Spinal cord (tissue), 10 donors: ENCODE measurements at places on chromosomes 5 and 9.

- no peak for DNase-seq
Measured at GRCh38 chr5:14265570-14265969, 122.4 kb downstream of the TRIO start.

DNA sequence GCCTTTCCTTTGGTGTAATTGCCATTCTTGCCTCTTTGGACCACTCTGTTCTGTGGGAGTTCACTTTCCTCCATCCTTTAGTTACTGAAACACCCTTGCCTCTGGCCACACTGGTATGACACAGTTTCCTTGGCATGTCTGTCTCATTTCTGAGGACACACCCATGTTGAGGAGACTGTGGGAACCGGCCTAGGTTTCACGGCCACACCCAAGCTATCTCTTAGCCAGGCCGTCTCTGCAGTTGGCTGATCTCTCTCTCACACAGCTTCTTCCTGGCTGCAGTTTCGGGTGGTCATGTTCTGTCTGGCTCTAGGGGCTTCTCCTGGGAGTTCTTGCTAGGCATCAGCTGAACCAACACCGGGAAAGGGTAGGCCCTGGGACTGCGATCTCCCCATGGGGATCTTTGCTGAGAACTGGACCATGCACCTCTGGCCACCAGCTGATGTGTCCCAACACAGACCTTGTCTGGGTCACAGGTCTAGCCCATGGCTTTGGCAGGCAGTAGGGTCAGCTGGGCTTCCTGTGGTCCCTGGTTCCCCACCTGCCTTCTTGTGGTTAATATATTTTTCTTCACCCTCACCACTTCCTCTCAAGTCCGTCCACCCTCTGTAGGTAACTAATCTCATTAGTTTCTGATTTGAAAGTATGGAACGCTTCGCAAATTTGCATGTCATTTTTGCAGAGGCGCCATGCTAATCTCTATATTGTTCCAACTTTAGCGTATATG, 24.9 kb downstream of the ARHGEF37 start:
- DNase-seq: no peak

DNA sequence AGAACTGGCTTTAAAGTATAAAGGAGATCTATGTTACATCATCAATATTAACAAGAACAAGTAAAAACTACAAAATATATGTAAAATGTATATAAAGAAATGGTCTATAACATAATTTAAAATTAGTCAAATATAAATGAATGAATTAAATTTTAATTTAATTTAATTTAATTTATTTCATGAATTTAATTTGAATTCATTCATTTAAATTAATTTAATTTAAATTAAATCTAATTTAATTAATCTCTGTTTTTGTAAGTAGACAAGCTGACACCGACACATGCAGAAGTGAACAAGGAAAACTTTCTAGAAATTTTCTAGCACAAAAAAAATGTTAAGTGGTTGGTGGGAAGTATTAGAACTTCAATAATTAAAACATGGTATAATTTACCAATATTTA, 10.8 kb upstream of the PRDM9 start:
- DNase-seq: no peak

- no peak for DNase-seq
Measured at GRCh38 chr5:179599100-179599499, 24.4 kb downstream of the HNRNPH1 start.
